ENCODE measurements at places on chromosomes 7 and 10.
A peak's percentile ranks its signal among the peaks of the same experiment; 100 is the strongest.

DNA sequence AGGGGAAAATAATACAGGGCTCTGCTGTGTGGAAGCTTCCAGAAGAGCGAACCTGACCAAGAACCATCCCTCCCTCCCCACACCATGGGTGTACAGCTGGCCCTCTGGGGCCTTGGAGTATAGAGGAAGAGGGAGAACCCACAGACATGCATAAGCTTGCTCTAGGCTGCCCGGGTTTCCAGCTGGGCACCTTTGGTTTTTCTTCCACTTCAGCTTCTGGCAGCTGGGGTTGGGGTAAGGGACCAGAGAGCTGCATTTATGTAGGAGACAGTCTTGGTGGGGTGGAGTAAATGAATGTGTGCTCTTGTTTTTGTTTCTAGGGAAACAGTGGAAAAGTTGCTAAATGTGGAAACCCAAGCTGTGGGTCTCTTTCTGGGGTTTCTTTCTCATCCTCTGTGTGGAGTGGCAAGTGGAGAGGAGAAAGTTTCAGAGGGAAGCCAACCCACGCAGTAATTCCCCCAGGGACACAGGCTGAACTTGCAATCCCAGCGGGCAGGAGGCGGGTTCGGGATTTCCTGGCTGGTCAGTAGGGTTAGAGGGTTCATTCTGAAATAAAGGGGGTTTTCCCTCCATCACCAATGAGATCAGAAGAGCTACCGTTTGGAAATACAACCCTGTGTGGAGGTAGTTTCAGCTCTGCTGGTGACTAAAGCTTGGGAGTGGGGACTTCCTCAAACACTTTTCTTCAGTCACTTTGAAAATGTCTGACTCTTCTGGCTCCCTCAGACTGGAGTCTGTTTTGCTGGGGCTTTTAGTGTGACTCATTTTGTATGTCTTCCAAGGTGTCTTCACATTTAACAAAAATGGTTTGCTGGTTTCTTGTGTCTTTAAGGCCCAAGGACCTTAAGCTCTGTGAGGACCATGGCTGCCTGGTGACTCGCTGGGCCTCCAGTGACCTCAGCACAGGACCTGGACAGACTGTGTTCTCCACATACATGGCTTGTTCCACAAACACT, 22.2 kb upstream of the SRGN start:
- peak; percentile 18 for DNase-seq

- no peak for DNase-seq
Observed at GRCh38 chr10:117483056-117483590, 59.4 kb upstream of the EMX2 start.

DNA sequence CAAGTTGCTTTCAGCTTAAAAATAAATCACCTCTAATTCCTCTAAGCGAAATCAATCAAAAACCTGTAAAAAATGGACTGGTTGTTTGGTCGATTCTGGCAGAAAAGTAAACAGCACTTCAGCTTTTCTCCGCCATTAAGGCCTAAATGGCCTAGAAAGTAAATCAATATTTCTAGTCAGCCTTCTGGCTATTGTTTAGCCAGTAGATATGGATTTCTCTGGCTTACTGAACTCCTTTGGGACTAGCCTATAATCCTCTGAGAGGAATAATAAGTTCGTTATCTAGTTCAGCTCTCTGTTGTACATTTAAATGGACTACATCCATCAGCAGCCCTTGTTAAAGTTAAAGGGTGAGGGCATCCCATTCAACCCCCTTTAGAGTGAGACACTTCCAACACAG, 400.1 kb upstream of the ETV1 start:
- no peak for DNase-seq

DNA sequence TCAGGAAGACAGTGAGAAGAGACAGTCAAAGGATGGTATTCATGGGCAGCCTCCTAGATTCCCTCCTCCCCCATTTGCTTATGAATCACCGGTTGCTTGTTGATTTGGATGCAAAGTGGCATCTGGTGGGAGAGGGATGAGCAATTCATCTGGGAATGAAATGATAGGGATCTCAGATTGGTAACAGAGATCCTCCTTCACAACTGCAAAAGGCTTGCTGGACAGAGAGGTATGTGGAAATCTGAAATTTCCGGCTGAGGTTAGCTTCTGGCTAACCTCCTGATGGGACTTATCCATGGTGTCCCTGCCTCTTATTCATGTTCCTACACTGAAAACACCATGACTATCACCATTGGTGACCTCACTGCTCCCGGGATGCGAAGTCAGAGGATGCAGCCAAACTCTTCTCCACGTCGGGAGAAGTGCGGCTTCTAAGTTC, 48.4 kb upstream of the PODXL start:
- DNase-seq: no peak

- no peak for DNase-seq
Observed at GRCh38 chr10:42916974-42917373, 134.4 kb downstream of the BMS1 start.

DNA sequence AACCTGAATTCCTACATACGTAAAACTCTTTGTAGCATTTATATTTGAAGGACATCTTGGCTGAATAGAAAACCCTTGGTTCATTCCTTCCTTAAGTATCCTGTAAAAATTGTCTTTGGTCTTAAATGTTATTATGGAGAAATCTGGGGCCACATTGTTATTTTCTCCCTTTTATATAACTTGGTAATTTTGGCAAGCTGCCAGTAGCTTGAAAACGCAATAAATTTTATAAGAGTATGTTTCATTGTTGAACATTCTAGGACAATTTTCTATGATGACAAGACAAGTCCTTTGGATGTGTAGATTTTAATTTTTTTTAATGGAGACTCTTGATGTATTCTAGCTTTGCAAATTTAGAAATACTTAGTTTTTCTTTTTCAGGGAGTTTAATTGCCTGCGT, 191.9 kb downstream of the ABCA13 start:
- no peak for DNase-seq

- DNase-seq: no peak
Observed at GRCh38 chr10:83605783-83606630, 533.3 kb upstream of the GHITM start.

DNA sequence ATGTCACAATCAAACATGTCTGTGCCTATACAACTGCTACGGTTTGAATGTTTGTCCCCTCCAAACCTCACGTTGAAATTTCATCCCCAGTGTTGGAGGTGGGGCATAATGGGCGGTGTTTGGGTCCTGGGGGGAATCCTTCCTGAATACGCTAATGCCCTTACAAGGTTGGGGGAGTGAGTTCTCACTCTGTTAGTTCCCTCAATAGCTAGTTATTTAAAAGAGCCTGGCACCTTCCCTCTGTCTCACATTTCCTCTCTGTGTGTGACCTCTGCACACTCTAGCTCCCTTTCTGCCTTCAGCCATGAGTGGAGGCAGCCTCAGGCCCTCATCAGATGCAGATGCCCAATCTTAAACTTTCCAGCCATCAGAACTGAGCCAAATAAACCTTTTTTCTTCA, 129.5 kb downstream of the GRM8 start:
- DNase-seq: no peak

DNA sequence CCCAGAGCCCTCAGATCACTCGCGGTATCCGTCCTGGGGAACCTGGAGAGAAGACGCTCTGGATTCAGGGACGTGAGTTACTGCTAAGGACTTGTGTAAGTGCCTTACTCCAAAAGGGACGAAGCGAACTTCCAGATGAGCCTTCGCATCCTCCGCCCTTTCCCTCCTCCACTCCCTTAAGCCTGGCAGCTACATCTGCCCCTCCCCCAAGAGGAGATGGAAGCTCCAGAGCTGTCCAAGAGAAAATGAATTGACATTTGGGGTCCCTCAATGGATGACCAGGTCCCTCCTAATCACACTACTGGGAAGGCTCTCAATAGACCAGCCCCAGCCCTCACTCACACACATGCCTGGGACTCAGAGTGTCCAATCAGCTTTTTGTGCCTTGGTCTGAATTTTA, 31.3 kb upstream of the GDF10 start:
- no peak for DNase-seq

DNA sequence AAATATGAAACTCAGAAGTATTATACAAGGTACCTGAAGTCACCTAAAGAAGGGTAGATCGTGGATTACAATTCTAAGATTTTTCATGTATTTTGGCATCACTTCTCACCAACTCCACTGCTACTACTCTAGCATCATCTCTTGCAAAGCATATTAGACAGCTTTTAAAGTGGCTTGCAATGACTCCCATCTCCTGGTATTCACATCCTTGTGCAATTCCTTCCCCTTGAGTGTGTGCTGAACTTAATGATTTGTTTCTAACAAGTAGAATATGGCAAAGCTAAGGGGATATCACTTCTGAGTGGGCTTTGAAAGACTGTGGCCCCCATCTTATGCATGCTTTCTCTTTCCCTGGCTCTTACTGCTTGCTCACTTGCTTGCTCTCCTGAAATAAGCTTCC, 280.2 kb downstream of the SNX13 start:
- DNase-seq: no peak

- DNase-seq: no peak
Observed at GRCh38 chr10:69856601-69857166, 55.0 kb downstream of the COL13A1 start.

DNA sequence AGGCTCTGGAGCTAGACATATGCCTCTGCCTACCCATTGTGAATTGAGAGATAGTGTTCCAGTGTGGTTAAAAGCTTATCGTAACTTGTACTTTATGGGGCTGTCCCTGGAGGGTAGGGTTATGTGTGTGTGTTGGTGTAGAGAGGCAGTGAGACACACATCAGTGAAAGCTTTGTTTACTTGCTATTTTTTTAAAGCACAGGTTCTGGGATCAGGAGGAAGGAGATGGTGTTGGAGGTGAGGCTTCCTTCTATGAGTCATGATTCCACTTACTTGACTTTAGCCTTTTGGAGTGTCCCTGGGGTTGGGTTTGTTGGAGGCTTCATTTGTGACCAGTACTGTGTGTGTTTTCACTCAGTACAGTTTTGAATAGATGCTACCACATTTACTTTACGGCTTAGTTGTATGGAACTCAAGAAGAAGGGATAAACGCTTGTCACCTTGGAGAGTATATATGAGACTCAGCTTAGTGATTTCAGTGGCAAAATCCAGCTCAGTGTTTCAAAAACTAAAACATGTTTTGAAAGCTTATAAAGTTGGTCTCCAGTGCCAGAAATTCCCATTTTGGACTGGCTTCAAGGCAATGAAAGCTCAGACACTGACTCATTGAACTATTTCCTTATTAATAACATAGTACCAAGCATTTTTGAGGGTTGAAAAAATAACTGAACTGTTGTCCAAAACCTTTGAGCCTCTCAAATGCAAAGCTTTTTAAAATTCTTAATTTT, 106.2 kb downstream of the PLXDC2 start:
- no peak for DNase-seq

DNA sequence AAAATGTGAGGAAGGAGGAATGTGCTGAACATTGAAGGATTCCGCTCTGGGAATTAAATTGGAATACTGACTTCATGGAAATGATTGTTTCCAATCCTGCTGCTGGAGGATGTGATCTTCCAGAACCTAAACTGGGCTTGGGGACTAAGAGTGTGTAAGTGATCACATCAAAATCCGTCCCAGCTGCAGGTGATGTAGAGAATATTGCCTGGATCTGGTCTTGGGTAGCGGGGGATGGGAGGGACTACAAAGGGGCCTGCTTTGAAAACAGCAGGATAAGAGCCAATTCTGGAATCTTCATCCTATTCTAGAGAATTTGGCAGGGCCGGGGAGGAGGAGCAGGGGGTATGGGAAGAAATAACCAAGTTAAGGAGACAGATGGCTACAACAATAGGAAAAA, 552.2 kb upstream of the FZD8 start:
- DNase-seq: no peak

DNA sequence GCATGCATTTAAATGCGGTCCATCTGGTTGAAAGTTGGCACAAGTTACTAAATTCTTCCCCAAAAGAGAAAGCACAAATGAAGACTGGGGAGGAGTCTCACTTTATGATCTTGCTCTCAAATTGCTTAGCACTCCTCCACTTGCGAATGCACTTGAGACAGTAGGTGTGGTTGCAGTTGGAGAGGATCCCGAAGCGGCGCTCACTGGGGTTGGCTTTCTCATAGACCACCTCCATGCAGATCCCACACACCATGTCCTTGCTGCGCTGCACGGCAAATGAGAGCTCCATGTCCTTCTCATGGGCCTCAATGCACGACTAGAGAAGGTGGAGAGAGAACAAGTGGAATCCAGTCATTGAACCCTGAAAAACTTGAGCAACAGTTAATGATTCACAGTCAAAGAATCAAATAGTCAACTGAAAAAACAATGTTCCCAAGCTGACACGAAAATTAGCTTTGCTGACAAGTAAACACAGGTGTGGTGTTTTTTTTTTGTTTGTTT, 22.7 kb downstream of the MKRN1 start:
- no peak for DNase-seq

DNA sequence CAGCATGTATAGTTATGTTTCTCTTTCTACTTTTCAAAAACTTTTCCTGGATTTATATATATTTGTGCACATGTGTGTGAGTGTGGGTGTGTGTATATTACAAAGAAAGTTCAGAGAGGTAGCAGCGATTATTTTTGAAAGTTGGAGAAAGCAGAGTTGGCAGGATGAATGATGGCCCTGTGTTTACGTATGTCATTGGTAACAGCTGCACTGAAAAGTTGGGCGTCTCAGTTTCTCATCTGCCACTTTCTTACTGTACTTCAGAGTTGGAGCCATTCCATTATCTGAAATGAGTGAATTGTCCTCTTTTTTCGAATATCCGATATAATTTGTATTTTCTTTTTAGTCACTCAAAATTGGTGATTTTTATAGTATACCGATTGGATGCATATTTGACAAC, 172.2 kb downstream of the CDK14 start:
- DNase-seq: no peak

DNA sequence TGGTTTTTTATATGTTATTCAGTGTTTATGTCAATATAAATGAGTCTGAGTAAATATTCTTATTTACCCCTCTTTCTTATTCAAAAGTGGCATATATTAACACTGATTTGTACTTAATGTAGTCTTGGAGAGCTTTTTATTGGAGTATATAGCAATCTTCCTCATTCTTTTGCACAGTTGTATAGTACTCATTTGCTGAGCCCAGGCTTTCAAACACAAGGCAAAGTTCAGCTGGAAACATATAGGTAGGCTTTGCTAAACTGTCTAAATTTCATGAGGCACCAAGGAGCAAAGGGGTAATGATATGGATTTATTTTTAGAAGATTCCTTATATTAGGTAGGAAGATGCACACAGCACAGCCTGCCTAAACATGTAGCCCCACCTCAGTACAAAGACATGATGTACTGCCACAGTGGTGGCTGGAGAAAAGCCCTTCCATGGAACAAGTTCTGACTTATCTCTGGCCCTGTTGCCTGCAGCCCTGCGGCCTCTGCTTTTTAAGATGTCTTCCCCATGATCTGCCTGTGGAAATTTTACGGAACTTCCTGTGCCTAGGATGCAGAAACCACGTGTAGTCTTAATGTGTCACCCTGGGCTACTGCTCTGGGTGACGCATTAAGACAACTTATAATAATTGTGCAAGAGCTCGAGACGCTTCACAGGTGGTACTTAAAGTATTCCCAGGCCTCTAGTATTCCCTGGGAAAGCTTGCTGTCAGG, 9.6 kb upstream of the PDCD4 start:
- DNase-seq: no peak

GRCh38 chr10:125343118-125343925, 183.0 kb upstream of the CTBP2 start:
- no peak for DNase-seq

Measured in CD8-positive, alpha-beta T cell (primary cell).